ENCODE measurements at places on chromosomes 5 and 9.

DNA sequence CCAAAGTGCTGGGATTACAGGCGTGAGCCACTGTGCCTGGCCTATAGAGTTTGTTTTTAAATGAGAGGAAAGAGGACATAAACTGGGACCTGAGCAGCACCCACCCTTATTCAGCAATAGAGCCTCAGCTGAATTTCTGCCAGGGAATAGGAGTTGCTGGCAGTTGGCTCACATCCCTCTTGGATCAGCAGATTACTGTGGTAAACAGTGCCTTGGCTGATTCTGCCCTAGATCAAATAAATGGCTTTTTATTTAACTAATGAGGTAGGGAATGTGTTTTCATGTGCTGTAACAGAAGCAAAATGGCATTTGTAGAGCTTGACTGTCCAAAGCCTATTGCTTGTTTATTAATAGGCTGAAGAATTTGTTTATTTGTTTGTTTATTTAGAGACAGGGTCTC is 2.1 kb downstream of the ARHGEF37 start:
- no peak for DNase-seq

GRCh38 chr5:160750938-160751657 is 100.9 kb downstream of the ATP10B start:
- no peak for DNase-seq

DNA sequence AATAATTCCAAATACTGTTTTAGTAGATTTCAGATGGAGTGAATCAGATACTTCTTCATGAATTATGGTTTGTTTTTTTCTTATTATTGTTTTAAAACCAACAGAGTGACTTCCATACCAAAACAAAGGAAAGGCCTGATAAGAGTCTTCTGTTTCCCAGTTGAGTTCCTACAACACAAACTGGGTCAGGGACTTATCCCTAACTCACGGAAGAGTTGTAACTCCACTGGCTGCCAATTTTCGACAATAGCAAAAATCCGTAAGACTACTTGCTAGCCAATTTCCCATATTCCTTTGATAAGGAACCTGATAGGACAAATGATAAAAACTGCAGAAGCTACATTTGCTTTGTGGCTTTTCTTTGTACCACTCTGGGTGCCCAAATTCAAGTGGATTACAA is 219.2 kb downstream of the AP3B1 start:
- DNase-seq, result no peak

- DNase-seq, result no peak
These were observed 2.2 kb downstream of the TMEM141 start for GRCh38 chr9:136793086-136793946.

DNA sequence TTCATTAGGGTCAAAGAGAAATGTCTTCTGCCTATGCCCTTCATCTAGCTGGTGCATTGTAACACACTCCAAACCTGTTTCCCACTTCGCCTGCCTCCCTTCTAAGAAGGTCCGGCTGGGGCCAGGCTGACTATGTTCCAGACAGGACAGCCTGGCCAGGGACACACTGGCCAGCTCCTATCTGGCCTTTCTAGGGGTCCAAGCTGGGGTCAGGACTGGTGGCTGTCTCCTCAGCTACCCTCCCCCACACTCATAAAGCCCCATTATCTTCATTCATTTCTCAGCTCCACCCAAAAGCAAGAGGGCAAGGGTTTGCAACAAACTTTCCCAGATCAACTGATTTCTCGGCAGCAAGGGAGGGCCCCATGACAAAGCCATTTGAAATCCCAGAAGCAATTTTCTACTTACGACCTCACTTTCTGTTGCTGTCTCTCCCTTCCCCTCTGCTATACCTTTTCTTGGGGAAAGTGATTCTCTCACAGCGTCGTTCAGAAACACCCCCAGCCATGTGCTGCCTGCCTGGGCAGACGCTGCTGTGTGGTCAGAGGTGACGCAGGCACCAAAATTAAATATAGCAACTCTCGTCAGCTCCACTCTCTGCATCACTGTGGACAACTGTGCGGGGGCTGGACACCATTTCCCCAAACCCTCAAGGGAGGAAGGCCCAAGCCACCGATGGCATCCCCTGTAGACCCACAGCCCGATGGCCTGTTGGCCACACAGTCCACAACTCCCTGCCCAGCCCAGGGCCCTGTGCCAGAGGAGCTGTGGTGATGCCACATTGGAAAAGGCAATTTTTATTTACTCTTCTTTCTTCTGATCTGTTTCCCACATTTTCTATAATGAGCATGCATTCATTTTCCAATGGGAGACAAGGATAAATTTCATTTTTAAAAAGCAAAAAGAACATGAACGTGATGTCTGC is 6.1 kb downstream of the IL13 start:
- DNase-seq, result no peak

DNA sequence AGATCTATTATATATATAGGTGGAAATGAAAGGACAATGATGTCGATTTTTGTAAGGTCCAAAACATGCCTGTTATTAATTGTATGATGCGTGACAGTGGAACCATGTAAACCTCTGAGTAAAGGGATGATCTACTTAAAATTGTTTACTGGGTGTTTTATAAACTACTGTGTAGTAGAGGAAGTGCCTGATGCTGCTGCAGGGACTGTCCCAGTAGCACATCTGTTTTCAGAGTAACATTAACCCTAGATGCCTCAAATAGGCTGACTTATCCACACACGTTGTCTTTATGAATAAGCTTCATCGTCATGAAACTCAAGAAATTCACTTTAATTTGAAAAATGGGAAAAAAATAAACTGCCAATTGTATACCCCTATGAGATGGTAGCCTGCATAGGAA is 1.7 kb downstream of the CAMK4 start:
- no peak for DNase-seq

DNA sequence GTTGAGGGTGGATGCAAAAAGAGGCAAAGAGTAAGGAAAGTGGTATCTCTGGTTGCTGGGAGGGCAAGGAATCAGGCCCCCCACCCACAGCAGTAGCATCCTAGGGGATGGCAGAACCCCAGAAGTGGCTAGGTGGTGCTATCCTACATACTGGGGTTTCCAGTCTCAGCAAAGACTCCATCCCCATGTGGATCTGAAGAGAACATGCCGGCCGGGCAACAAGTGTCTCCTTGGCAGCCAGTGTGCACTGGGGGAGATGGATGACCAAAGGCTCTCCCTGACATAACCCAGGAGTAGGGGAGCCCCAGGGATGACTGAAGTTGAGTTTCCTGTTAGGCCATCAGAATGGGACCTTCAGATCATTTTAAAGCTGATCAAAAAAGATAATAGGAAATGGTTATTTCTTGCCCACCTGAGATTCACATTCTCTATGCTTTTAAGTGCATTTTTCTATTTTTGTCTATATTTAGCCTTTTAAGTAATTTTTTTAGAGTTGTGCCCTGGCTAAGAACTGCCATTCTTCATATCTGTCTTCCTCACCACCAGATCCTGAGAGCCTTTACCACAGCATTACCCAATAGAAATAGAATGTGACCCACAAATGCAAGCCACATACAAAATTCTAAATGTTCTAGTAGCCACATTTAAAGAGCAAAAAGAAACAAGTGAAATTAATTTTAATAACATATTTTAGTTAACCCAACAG is 78.7 kb upstream of the SMIM23 start:
- no peak for DNase-seq

- no peak for DNase-seq
These were observed 213.4 kb downstream of the AUH start for GRCh38 chr9:91148306-91148705.

- no peak for DNase-seq
These were observed 334.6 kb downstream of the MED10 start for GRCh38 chr5:6043491-6044310.

DNA sequence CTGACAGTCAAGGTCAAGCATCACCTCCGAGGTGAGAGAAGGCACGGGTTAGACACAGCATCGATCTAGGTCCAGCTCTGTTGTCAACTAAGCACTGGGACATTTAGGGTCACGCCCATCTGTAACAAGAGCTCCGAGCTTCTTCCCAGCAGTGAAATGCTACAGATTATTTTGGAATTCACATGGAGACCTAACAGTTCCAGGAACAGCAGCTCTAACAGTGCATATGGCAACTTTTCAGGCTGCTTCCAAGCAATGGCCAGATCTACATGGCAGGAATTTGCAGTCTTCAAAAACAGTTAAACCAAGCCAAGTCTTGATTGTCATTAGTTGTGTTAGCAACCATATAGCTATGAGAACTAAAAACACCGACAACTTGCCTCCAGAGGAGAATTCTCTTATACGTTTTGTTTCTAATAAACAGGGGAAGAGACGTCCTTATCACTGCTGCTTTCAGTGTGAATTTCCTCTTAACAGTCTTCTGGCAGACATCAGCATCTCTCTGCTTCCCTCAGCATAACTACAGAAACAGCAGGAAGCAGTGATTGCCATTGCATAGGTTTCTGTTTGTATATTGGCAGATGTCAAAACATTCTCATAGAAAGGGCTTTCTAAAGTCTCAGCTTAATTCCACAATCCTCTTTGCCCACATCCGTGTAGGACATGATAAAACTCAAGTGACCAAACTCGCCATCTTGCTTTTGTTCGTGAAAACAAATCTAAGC is 242.1 kb upstream of the DAPK1 start:
- DNase-seq, result no peak

DNA sequence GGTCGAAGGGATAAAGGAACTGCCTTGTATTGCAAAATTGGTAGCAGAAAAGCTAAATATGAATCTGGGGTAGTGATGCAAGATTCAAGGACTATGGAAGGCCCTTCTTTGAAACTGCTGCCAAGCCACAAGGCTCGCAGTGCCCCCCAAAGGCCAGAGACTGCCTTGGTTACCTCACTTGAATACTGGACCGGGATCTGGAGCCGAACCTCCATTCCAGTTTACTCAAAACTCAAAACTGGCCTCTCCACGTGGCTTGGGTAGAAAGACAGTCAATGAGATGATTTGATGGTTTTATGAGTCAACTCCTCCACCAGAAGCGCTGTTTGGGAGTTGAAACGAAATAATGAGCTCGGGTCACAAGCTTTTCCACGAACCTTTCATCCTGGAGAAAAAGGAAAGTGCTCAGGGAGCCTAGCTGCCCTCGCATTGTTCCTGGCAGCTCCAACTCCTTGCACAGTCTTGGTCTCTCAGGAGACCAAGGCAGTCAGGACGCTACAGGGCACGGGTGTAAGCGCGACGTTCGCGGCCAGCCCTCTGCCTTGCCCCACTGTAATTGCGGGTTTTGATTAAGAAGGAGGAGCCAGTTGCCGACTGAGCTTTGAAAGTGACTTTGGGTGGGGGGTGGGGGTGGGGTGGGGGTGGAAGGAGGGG is 2.8 kb downstream of the ST8SIA4 start:
- peak; percentile 65 for DNase-seq

DNA sequence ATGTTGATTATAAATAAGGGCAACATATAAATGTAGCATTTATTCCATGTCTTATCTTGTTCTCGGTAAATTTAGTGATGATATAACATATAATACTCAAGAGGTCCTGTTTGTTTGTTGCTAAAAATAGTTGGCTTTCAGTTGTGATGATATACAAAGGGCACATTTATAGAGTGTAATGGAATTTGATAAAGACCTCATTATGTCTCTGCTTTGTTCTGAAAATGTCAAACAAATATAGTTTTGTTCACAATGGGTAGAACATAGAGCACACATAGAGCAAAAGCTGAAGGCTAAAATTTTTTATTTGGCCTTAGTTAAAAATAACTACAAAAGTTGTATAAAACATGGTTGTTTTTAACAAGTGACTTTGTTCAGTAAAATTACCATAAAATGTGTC is 477.1 kb upstream of the SMC2 start:
- no peak for DNase-seq

DNA sequence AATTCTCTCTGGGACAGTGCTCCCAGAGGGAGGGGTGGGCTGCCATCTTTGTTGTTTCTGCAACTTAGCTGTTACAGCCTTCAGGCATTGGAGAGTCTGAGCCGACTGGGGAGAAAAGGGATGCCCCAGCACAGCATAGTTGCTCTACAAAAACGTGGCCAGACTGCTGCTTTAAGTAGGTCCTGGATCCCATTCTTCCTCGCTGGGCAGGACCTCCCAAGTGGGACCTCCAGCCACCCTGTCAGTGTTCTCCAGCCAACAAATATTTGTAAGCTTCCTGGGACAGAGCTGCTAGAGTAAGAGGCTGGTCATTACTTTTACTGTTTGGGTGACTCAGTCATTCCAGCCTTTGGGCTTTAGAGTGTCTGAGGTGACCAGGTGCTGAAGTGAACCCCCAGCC is 292.7 kb upstream of the NREP start:
- no peak for DNase-seq

- no peak for DNase-seq
These were observed 479.4 kb downstream of the RASEF start for GRCh38 chr9:82583524-82583923.

- no peak for DNase-seq
These were observed 119.6 kb upstream of the KLF9 start for GRCh38 chr9:70534061-70534460.

GRCh38 chr9:87826331-87826730 is 56.3 kb upstream of the SPATA31E1 start:
- DNase-seq, result no peak

GRCh38 chr9:10265153-10265631 is 347.6 kb downstream of the PTPRD start:
- no peak for DNase-seq

- DNase-seq, result no peak
These were observed 49.1 kb downstream of the MARCHF3 start for GRCh38 chr5:126981222-126981621.

DNA sequence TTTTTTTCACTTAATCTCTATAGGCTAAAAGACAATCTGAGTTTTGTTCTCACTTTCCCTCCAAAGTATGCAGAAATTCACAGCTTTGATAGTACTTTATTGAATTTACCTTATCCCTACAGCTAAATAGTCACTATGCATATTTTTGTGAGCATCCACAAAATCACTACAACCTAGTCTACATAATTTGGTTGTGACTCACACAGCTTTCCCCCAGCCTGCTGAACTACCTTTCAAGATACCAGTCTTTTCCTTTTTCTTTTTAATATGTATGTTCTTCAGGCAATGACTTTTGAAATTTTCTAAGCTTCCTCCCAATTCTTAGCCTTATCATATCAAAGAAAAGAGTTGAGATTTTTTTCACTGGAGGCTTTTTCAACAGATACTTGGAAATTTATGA is 347.3 kb upstream of the CDH6 start:
- DNase-seq, result no peak

DNA sequence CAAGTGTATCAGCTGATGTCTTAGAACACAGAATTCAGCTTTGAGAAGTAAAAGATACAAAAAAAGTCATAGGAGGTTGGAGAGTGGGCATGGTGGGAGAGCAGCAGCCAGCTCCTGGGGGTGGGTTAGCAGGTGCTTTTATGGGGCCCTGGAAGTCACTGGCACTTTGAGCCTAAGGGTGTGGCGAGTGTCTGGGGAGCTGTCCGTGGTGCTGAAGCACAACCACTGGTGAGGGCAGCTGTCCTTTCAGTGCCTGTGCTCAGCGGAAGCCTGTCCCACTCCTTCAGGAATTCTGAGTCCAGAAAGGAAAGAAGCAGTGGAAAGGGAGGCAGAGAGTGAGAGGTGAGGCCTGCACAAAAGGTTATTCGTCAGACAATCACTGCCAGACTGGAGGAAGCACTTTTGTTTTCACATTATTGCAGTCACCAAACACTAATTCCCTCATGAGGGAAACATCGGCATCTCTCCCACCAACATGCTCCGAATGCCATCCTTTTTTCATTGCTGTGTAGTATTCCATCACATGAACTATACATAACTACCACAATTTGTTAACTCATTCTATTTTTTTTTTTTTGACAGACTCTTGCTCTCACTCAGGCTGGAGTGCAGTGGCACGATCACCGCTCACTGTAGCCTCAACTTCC is 59.4 kb upstream of the RAPGEF1 start:
- no peak for DNase-seq
